Activated naive CD4-positive, alpha-beta T cell treated with anti-CD3 and anti-CD28 coated beads, Interleukin-2, amount 50 U/mL, for 16 hours (primary cell): ENCODE measurements at places on chromosomes 16 and 17.

DNA sequence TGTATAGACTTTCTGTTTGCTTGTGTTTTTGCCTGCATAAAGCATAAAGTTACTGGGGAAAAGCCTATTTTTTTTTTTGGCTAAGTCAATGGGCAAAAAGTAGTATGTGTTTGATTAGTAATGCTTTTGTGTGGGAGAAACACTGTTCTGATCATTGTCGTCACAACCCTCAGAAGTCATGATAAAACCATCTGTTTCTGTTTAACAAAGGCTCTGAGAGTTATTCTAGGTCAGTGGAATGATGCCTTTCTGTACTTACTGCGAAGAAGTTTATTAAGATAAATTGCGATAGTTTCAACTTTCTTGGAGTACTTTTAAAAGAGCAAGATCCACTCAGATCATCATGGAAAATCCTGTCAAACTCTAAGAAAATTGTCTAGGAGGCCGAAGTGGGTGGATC, 80.9 kb downstream of the PRKCA start:
- no peak for DNase-seq

DNA sequence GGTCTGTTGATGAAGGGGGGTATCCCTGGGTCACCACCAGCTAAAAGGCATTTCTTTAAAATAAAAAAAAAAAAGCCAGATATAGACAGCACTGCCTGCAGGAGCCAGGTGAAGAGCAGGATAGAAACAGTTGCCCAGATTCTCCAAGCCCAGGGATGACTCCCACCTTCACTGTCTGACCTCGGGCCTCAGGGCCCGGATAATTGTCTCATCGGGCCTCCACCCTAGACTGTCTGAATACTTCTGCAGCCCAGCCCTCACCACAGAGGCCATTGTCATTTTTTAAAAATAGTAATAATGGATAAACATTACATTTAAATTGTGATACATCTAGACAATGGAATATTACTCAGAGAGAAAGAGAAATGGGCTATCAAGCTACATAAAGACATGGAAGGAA, 92.8 kb upstream of the TNRC6C start:
- DNase-seq = no peak

DNA sequence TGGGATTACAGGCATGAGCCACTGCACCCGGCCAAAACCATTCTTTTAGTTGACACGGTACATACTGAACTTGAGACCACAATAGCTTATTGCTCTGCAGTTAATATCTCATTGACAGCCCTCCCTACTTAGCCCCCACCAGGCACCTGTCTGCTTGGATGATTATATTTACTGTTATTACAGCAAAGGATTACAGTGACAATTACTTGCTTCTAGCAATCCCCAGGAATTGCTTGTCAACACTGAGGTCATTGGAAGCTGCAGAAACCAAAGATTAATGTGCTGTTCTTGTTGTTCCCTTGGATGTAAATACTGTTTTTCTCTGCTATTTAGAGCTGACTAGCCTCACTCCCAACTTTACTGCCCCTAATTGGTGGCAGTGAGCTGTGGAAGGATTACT, 211.2 kb downstream of the LGALS9B start:
- DNase-seq = no peak

- no peak for DNase-seq
Observed at GRCh38 chr16:20689668-20690067, 7.8 kb downstream of the ACSM1 start.

GRCh38 chr17:40703652-40704051, at the start of gene KRT24:
Gene KRT24 (minus strand): TSS chr17:40703752. CDS start chr17:40703693, 59 bp downstream.
- no peak for DNase-seq

GRCh38 chr17:75826561-75827307, 17.5 kb downstream of the UNC13D start:
- no peak for DNase-seq

DNA sequence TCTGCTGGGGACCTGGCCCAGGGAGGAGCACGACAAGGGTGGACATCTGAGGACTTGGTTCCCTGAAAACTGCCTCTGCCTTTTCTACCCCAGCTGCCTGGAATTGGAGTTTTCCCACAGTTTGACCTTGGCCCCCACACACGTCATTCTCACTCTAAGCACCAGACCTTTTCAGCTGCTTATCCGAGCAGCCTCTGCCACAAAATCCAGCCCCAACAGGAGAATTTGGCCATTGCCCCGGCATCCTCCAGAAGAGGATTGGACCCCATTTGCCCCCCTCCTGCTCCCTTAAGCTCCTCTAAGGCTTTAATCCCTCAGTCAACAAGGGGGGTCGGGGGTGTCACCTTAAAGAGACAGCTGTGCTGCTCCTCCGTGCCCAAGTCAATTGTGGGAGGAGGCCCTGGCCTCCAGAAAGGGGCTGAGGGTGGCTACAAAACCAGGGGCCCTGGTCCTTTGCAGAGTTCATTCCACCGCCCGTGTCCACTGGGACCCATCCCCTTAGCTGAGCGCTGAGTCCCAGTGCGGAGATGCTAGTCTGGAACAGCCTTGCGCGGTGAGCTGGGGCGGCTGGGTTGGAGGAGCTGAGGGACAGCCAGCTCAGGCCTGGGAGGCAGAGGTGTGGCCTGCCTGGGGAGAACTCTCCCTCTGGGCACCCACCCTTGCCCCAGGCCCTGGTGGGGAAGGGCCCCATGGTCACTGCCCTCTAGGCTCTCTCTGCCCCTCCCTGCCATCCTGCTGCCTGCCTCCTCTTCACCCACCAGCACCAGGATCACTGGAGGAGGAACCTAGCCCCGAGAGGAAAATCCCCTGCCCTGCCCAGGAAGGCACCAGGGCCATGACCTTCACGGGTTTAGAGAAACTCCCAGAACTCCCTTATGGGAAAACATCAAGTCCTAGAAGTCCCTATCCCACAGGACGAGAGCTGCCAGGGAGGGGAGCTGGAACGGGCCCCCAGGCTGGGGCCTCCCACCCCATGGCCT, 18.8 kb downstream of the TTYH2 start:
- no peak for DNase-seq

GRCh38 chr16:17437981-17438380, 32.8 kb downstream of the XYLT1 start:
- no peak for DNase-seq

DNA sequence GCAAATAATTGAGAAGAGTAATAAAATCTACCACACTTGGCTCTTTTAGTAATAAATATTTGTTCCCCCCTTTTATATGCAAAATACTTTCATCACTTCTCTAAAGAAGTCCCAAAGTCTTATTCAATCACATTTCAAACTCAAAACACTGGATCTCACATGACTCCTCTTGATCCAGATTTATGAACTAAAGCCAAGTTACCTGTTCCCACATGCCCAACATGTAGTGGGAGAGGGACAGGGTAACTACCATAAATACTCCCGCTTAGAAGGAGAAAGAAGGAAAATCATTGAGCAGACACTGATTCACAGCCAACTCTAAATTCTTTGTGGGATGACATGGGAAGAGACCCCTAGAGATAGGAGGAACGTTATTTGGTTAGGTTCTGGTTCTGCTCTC, 64.9 kb upstream of the PMFBP1 start:
- no peak for DNase-seq

DNA sequence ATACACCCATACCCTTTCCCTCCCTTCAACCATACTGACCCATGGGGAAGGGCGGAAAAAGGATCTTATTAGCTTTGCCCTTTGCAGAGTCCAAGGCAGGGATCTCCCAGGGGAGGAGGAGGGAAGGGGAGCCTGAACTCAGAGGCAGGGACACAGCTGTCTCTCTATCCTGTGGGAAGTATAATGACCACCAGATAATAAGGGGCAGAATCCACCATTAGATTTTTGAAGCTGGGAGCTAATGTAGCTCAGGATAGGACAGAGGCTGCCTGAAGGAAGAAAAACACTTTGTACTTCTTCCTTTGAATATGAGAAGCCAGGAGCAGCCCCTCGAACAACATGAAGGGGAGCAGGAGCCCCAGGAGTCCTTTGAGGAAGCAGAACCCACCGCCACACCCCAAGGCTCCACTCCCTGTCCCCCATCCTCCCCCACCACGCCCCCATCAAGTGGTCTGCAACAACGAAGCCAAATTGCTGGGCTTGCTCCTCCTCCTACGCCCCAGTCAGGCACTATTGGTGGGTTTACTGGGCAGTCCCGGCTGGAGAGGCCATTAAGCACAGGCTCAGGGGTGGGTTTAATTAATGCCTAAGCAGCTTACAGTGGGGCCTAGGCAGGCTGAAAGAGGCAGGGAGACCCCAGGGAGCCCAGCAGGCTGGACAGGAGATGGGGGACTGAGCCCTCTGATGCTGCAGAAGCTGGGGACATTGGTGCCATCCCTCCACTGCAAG, 5.3 kb downstream of the MPP2 start:
- DNase-seq = no peak
